ENCODE measurements at places on chromosomes 11 and 22. TPM values are rescaled to one million over a fixed set of nuclear protein-coding genes. Genes with fewer than 3 reads are reported as not detected.

Gene LIF
- polyA plus RNA-seq = 24.6 TPM

Gene NDUFC2
- 235 TPM for polyA plus RNA-seq

Gene PAX6
- polyA plus RNA-seq = not detected

Gene LRP4
- 10.9 TPM for polyA plus RNA-seq

Gene OR52E8
- not detected for polyA plus RNA-seq
